ENCODE measurements at places on chromosomes 5 and 9. TPM values are rescaled to one million over a fixed set of nuclear protein-coding genes. Genes with fewer than 3 reads are reported as not detected.

GRCh38 chr9:134215699-134216448 lies 51.5 kb upstream of the RNU6ATAC start:
- H3K27me3 ChIP-seq = no peaks in the 10 kb centered on the region
- no peaks in the 10 kb centered on the region for H3K4me1 ChIP-seq
- no peak overlapping the region for H3K27ac ChIP-seq
- no peak for DNase-seq

GRCh38 chr9:120214332-120214731 lies 365.6 kb downstream of the CDK5RAP2 start:
- no peaks in the 10 kb centered on the region for H3K36me3 ChIP-seq
- no peak overlapping the region for H3K27ac ChIP-seq
- no peak for DNase-seq

DNA sequence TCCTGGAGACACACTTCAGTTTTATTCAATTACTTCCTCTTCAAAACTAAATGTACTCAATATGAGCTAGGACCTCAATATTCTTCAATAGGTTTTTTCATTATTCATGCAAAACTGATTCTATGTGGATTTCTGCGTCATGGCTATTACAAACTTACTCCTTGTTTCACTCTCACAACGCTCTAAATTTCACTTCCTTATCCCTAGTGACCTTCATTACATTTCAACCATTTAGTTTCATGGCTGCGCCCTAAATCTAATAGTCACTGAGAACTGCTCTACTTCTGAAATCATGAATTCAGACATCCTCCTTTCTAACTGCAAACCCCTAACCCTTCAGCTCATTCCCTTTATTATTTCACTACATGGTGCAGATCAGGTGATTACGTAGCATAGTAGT lies 93.9 kb downstream of the SLC25A46 start:
- DNase-seq = no peak
- H3K27me3 ChIP-seq = no peaks in the 10 kb centered on the region
- H3K27ac ChIP-seq = no peak overlapping the region

DNA sequence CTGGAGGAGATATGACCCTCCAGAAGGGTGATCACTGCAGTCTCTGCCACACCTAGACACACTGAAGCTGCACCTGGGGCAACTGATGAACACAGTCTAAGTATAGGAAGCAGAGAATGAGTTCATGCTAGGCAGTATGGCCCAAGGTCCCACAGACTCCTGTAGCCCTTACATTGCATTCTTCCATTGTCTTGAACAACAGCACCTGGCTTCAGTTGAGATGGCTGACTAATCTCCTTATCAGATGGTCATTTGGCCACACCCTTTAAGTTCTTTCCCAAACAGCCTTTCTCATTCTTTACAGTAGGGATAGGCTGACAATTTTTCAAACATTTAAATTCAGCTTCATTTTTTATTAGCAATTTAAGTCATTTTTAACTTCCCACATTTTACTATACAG lies 23.1 kb downstream of the CENPK start:
- no peak overlapping the region for H3K4me3 ChIP-seq
- no peaks in the 10 kb centered on the region for H3K27me3 ChIP-seq
- H3K36me3 ChIP-seq = peaks cover 63% of the 10 kb centered on the region
- H3K4me1 ChIP-seq = peaks cover 19% of the 10 kb centered on the region

- no peak overlapping the region for H3K27ac ChIP-seq
- no peaks in the 10 kb centered on the region for H3K27me3 ChIP-seq
- H3K4me3 ChIP-seq = no peak overlapping the region
- H3K36me3 ChIP-seq = no peaks in the 10 kb centered on the region
- DNase-seq = no peak
These were observed 519.2 kb downstream of the KIF4B start for GRCh38 chr5:155532621-155533311.

DNA sequence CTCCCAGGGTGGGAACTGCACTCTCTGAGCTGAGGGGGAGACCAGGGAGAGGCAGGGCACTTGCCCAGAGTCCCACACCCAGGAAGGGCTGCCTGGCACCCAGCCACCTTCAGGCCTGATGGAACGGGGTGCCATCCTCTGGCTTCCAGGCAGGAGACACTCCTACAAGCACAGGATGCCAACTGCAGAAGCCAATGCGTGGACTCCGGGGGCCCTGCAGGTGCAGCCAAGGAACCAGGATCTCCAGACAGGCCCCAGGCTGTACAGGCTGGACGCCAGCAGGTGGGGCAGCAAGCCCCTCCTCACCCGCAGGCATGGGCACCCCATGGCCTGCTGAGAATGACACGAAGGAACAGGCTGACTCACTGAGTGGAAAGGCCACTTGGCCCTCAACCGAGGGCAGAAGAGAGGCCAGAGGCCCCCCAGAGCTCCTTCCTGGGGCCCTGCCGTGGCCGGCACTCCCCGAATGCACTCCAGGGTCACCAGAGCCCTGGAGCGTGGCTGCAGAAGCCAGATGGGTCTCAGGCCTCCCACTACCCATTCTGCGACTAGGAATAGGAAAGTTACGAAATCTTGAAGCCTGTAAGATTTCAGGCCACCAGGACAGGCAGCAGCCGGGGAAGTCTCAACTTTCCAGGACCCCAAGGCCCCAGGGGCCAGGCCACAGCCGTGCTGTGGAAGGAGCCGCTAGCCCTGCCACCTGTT lies 15.7 kb downstream of the NACC2 start:
- no peak overlapping the region for H3K27ac ChIP-seq
- no peak overlapping the region for H3K4me3 ChIP-seq
- DNase-seq = no peak
- H3K4me1 ChIP-seq = peaks cover 3% of the 10 kb centered on the region

CTSV gene
- total RNA-seq = 0.73 TPM

NEURL1B gene
- total RNA-seq = 3.3 TPM
